Gastroesophageal sphincter (tissue), 4 donors: ENCODE measurements at places on chromosomes 16 and 17.

DNA sequence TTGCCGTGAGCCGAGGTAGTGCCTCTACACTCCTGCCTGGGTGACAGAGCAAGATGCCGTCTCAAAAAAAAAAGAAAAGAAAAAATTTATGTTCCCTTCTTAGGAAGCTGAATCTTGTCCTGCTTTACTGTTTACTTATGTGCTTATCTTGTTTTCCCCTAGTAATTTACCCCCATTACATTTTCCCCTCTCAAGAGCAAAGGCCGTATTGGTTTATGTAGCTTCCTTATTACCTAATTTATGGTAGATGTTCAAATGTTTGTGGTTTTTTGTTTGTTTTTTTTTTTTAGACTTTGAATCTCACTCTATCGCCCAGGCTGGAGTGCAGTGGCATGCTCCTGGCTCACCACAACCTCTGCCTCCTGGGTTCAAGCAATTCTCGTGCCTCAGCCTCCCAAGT is 10.3 kb upstream of the SLC52A1 start:
- no peak for ATAC-seq

- no peak for ATAC-seq
Measured at GRCh38 chr16:88698646-88699045, 7.6 kb downstream of the RNF166 start.

DNA sequence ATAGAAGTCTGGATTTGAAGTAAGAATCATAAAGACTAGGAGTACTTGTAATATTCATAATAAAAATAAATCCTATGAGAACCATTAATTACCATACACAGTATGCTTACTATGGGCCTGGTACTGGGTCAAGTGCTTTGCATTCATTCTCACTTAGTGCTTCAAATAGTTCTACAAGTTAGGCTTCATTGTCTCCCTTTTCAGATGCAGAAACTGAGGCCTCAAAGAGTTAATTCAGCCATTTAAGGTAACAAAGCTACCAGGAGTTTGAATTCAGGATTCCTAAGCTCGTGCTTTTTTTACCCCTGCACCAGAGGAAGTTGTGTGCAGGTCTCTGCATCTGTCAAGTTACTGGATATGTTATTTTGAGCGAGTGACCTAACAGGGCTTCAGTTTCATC is 1098.4 kb upstream of the EEF2KMT start:
- ATAC-seq, result no peak

DNA sequence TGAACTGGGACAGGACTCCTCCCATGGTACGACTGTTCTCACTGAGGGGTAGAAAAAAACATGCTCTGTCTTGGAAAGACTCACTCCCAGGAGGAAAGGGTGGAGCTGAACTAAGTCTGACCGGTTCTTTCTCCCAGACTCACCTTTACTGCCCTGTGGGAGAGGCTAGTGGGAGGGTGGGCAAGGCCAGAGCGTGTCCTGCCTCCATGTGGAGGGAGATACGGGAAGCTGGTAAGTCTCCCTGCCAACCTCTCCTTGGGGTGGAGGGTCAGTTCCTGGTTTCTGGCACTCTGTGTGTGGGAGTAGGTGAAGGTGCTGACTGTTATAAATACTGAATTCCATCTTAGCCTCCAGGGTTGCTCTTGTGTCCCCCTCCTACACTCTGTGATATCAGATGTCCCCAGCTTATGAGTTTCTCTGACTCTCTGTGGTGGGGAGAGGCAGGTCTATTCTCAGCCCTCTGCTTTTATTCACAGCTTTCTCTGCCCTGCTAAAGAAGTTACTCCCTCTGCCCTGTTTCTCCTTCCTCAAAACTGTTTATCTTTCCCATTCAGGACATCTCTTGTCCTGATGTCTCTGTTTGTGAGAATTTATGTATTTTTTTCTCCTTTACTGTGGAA is 26.9 kb upstream of the FAM20A start:
- no peak for ATAC-seq

DNA sequence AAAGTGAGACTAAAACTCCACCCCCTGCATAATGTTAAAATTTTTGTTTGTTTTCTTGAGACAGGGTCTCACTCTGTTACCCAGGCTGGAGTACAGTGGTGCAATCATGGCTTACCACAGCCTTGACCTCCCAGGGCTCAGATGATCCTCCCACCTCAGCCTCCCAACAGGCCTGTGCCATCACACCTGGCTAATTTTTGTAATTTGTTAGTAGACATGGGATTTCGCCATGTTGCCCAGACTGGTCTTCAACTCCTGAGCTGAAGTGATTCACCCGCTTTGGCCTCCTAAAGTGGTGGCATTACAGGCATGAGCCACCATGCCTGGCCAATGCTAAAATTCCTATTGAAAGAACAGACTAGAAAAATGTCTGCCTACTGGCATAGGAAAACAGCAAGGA is 103.8 kb downstream of the TRIM37 start:
- no peak for ATAC-seq
